ENCODE measurements at places on chromosomes 6 and 20.

DNA sequence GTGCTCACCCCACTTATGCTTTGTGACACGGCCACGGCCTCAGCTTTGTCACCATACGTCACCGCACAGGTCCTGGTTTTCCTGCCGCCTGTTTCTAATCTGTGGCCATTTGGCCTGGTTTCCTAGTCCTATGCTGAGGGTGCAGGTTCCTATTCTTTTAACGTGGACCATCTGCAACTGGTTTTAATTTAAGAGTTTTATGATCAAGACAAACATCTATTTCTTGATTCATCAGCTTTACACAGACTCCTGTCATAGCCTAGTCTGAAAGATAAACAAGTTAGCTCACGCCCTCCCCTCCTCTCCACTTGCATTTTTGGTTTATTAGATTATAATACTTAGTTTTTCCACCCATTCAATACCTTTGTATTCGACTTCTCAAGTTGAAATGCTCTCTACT lies 97.5 kb upstream of the RPS6KA2 start:
- no peak for DNase-seq

DNA sequence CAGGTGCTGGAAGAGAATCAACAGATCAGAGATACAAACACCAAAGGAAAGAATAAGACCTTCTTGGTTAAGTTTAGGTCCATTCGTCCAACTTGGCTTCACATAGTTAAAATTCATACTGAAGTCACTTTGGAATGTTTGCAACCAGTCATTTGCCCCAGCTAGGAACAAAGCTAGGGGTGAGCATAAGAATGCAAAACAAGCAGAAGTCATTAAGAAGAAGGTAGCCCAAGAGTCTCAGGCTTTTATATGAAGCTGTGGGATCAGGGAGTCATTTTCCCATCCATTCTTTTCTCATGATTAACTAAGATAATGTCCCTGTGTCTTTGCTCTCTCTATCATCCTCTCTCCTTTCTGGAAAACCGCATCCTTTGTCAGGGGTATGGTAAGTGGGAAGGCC lies 51.5 kb upstream of the TMEM170B start:
- no peak for DNase-seq

DNA sequence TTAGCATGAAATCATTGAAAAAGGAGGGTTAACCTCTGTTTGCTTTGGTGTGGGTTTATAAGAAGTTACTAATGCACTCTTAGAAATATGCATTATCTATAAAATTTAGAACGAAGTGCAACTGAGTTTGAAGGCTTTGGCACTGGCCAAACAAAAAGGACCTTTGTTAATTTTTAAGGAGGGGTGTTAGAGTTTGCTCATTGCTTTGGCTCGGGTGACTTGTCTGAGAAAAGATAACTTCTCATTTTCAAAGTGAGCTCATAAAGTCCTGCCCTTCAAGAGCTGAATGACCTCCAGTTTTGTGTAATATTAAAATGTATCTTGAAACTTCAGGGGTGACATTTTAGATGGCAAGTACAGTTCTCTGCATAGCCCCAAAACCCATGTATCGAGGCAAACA lies 25.9 kb downstream of the NEDD9 start:
- DNase-seq: no peak

DNA sequence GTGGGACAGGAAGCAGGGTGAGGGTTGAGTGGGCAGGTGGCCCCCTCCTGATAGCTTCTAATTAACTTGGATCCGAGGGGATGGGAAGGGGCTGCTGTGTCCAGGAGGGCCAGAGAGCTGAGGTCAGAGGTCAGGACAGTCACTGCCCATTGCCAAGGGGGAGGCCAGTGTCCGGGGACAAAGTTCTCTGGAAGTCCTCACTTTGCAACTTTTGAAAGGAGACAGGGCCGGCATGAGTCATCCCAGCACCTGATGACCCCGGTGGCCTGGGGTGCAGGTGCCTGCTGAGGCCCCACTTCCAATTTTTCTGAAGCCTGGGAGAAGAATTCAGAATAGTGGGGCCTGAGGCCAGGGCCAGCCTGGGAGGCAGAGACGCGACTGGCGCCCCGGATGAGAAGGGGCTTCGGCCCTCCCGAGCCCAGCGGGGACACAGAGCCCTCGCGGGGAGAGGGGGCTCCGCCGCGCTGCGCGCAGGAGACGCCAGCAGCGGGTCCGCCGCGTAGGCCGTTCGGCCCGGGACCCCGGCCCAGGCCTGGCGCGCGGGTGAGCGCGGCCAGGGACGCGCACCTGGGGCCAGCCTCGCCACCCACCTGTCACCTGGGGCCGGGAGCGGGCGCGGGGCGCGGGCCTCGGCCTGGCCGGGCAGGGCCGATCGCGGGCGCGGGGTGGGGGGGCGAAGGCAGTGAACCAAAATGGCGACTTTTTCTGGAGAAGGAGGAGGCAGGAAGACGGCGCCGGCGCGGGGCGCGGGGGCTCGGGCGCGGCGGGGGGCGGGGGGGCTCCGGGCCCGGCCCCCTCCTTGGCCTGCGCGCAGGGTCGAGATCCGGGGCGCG lies 586 bp downstream of the ZNF512B start:
- no peak for DNase-seq

DNA sequence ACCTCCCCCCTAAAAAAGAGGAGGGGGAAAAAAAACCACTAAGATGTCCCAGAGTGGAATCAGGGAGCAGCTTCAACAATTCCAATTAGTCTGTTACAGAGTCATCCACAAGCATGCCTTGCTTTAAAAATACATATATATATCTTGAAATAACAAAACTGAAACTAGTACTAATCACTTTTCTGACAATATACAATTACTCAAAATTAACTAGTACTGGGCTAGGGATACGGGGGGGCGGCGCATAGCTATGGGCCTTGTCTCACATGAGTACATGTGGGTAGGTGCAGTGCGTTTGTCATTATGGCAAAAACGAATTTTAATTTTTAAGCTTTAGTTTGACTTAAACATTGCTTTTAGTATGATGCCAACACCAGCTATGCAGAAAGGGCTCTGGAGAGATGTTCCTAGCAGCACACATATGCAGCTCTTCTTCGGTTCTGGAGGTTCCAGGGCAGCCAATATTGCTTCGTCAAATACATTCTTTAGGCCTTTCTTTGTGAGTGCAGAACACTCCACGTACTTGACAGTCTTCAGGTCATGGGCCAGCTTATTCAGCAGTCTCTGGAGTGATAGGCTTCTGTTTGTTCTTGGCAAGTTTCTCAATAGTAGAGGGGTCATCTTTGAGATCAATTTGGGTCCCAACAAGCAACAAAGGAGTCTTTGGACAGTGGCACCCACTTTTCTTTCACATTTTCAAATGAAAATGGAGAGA lies 38.8 kb downstream of the ITCH start:
- DNase-seq: no peak

GRCh38 chr20:51391926-51392325 lies 150.6 kb downstream of the NFATC2 start:
- no peak for DNase-seq

GRCh38 chr20:47317127-47317895 lies 39.2 kb downstream of the ZMYND8 start:
- DNase-seq: peak; percentile 22

All from stimulated activated CD8-positive, alpha-beta memory T cell treated with anti-CD3 and anti-CD28 coated beads, Interleukin-12 subunit alpha, Interleukin-12 subunit beta, amount 100 ng/mL, for 1 hour (primary cell).